Neural progenitor cell (in vitro differentiated cells): ENCODE measurements at places on chromosomes 3 and 15. TPM values are rescaled to one million over a fixed set of nuclear protein-coding genes. Genes with fewer than 3 reads are reported as not detected.

DNA sequence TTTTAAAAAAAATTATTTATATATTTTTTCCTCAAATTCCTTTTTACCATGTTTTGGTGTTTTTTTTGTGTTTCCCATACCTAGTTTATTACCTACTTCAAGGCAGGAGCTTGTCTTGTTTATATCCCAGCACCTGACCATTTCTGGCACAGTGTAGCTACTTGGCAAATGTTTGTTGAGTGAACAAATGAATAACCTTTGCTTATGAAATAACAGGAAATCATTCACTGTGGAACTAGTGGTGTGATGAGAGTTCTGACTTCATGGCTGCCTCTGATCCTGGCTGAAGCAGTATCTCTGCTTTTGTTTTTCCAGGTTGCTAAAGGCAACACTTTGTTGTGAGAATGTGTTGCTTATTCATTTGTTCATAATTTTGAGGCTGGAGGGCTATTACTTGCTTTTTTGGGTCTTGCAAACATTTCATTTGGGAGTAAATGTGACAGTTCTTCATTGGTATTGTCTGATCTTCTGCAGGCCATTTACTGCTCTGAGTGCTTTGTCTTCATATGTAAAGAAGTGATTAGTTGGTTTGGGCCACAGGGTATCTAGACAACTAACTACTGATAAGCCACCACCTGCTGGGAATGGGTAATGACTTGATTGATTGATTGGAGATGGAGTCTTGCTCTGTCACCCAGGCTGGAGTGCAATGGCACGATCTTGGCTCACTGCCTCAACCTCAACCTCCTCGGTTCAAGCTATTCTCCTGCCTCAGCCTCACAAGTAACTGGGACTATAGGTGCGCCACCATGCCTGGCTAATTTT is 5.7 kb downstream of the RAD54L2 start:
- DNase-seq, result peak; percentile 33

GRCh38 chr3:9947025-9947995 is 4.9 kb downstream of the PRRT3 start:
- DNase-seq, result peak; percentile 85

GRCh38 chr3:52256159-52256558 is 10.6 kb downstream of the PPM1M start:
- DNase-seq, result no peak

- no peak for DNase-seq
Measured at GRCh38 chr3:170431054-170431453, 12.4 kb downstream of the CLDN11 start.

DNA sequence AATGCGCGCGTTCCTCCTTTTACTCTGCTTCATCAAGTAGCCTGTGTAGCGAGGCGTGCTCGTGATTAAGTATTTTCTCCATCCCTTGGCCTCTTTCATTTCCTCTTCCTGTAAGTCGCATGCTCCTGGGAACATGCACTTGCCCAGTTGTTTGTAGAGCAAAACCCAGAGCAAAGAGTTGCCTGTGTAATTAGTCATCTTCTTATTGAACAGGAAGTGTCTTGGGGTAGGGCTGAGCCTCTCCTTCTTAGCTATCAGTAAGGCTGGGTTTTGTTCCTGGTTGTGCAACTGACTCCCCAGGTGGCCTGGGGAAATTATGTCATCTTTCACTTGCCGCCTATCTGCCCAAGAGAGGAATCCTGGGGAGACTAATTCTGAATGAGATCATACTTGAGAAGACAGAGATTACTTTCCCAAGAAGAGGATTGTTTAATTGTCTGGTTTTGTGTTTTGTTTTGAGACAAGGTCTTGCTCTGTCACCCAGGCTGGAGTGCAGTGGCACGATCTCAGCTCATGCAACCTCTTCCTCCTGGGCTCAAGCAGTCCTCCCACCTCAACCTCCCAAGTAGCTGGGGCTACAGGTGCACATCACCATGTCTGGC is 14.9 kb downstream of the LIPH start:
- DNase-seq, result no peak

DNA sequence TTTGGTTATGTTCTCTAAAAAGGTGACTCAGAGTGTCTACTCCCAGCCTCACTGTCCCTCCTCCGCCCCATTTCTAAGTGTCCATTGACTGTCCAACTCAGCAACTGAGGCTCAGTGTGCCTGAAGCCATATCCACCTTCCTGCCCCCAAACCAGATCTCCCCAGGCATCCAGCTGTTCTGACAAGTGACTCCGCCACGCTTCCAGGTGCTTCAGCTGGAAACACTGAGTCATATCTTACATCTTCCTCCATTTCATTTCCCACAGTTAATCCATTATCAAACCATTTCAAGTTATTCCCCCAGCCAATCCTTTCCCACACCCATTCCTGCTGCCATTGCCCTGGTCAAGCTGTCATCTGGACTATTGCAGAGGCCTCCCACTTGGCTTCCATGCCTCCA is 17.1 kb downstream of the MAGEF1 start:
- DNase-seq, result peak; percentile 0

The CCDC33 gene
- total RNA-seq, result 1.9 TPM in 1 of 2 replicates, not detected in the other
